Adipocyte (in vitro differentiated cells): ENCODE measurements at places on chromosomes 4 and X.

DNA sequence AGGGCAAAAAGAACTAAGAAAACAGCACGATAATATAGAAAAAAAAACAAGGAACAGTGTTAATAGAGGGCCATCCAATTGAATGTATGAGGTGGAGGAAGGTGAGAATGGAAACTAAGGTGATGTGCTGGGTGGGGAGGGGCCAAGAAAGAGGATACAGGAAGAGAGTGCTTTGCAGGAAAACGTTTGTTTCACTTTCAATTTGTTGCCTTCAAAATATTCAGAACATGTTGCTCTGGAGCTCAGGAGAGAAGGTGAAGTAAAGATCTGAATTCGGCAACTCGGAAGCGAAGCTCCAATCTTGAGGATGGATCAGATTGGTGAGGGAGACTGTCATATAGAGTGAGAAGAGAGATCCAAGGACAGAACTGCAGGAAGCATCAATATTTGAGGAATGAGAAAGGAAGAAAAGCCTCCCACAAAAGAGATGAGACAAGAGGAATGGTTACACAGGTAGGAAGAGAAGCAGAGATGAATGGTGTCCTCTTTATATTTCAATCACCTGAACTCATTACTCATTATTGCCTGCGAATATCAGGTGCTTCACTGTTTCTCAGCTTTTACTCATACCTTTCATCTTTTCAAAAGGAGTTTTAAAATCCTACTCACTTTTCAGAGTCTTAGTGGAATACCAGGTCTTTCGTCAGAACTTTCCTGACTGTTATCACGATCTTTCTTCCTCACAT, 14.7 kb upstream of the SEC24D start:
- peak; percentile 55 for DNase-seq

- DNase-seq: no peak
Measured at GRCh38 chr4:67522230-67522629, 23.1 kb downstream of the CENPC start.

DNA sequence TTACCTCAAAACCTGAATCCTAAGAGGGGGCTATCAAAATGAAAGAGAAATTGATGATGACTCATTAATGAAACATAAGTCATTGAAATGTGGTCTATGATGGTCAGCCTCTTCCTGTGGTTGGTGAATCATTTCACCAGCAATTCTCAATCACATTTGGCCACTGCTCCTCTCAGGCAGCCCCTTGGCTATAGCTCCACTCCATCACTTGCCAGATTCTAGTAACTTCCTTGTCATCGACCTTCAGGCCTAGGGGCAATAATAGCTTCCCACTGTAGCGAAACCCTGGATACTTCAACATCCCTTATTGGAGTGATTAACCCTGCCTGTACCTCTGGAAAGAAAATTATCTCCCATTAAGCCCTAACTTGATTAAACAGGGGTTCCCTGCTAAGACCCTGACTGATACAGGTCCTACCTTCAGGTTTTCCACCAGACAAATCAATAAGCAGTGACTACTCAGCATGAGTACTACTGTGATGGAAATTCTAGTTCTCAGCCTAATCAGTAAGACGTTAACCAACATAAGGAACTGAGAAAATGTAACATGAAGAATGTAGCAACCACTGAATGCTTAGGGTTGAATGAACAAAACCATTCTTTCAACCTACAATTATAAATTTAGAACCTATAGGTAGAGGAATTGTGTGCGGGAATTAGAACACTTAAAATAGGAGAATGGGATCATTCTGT, 30.4 kb downstream of the ADH7 start:
- peak; percentile 75 for DNase-seq

- no peak for DNase-seq
Measured at GRCh38 chr4:152700151-152700550, 20.4 kb upstream of the TMEM154 start.

- peak; percentile 30 for DNase-seq
Measured at GRCh38 chr4:22385611-22386011, 130.3 kb downstream of the ADGRA3 start.

DNA sequence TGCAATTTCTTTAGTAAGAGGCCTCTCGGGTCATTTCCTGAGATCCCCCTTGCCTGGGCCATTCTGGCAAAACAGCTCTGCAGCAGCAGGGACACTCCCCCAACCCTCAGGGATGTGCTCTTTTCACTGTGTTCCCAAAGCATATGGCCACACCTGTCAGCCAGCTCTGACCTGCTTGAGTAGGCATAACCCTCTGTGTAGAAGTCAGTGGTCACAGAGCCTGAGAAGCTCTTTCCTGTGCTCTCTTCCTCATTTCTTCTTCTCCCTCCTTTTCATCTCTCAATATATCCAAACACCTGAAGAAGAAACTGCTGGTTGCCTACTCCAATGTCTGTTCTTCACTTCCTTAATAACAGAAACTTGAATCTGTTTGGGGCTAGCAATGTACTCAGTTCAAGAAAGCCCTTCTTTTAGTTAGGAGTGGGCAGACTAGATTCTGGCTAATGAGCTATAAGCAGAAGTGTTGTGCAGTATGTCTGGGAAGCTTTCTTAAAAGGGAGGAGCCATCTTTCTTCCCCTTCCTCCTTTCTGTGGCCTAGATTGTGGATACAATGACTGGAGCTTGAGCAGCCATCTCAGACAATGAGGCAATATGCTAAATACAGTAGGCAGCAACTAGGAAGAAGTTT, 73.3 kb downstream of the PRPS1 start:
- no peak for DNase-seq

DNA sequence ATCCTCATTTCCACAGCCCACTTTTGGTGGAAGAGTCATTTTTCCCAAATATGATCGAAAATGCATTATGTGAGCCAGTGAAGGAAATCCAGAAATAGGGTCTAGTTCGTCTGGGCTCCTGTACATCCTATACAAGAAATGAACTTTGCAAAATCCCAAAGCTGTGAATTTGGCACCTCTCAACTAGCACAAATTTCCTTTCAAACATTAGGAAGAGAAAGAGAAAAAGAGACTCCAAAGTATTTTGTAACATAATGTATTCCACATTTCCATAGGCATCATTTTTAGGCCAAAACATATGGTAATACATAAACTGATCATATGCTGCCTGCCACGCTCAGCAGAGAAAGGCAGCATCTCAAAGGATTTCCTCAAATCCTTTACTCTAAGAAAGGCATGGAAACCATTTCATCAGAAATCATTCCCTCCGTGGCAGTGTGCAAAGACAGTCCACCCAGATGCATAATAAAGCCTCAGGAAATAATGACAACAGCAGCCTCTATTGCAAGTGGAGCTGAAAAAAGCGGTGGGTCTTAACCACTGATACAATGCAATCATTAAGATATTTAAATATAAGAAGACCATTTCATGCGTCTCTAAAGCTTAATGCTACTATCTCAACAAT, 56.8 kb downstream of the ANOS1 start:
- DNase-seq: no peak
